ENCODE measurements at places on chromosomes 7 and 10.

- no peak for DNase-seq
Measured at GRCh38 chr7:50068026-50068425, 25.0 kb downstream of the ZPBP start.

DNA sequence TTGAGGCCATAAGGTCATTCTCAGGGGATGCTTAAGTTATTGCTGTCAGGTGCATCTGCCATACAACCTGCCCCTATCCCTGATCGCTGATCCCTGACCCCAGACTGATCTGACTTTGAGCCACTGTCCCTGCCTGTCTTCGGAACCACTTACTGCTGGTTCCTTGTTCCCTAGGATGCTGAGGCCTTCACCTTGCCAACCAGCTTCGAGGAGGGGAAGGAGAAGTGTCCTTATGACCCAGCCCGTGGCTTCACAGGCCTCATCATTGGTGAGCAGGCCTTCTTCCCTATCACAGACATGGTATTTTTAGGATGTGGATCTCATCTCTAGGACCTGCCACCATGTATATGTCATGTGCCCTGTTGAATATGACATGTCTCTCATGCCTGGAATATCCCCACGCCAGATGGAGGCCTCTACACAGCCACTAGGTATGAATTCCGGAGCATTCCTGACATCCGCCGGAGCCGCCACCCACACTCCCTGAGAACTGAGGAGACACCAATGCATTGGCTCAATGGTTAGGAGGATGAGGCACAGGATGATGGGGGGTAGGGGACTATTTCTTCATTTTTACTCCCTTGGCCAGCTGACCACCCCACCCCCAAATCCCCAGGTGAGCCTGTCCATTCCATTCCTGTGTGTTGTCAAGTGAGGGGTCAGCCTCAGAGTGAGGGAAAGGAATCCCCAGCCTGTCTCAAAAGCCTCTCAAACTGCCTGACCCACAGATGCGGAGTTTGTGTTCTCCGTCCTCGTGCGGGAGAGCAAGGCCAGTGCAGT lies 9.0 kb downstream of the MRPL43 start:
- DNase-seq: no peak

DNA sequence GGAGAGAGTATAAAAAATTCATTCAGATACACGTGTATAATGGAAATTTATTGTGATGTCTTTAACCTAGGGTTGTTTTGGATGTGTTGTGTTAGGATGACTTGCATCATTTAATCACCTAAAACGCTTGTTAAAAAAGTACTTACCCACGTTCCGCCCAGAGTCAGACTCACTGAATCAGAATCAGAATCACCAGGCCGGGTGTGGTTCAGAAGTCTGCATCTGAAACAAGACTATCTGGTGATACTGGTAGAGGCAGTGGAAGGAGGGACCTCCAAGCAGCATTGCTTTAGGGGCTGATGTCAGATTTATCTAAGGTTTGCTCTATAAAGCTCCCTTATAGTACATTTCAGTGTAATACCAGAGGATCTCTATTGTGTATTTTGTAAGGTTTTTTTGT lies 20.5 kb upstream of the PLXDC2 start:
- DNase-seq: no peak

DNA sequence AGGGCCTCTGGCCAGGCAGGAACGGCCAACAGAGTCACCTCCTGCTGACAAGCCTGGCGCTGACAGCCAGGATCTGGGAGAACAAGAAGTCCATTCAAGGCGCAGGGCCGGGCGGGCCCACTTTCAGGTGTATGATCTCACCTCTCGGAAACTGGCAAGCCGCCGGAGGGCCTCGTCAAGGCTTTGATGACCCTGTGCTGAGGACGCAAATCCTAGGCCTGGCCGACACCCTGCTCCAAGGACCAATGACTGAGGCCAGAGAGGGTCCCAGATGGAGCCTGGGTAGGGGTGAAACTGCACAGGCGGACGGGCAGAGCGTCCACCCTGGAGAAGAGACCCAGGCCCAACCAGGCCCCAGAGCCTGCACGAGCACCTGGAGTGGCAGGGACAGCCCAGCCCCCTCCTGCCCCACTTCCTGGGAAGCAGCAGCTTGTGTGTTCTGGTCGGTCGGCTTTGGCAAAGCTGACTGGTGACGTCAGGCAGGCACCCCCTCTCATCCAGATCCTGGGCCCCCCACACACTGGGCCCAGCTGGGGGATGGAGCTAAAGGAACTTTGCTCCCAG lies 30.6 kb downstream of the MYL10 start:
- no peak for DNase-seq

- DNase-seq: no peak
Measured at GRCh38 chr7:156027821-156028220, 215.6 kb upstream of the SHH start.

GRCh38 chr10:72754275-72755032 lies 62.5 kb downstream of the MCU start:
- no peak for DNase-seq

GRCh38 chr10:62446627-62447026 lies 72.5 kb downstream of the ZNF365 start:
- no peak for DNase-seq

- DNase-seq: no peak
Measured at GRCh38 chr10:23918839-23919238, 290.1 kb upstream of the KIAA1217 start.

GRCh38 chr7:114309729-114310128 lies 104.9 kb upstream of the FOXP2 start:
- DNase-seq: no peak

DNA sequence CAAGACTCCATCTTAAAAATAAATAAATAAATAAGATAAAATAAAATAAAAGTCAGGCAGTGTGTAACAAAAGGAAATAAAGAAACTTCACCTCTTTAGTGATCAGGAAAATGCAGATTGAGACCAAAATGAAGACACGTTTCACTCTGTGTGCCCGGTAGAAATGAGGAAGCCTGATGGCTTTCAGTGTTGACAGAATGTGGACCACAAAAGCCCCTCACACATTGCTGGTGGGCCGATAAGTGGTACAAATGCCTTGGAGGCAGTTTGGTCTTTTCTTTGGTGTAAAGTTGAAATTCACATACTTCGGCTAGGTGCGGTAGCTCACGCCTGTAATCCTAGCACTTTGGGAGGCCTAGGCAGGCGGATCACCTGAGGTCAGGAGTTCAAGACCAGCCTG lies 44.5 kb upstream of the PFKFB3 start:
- no peak for DNase-seq

DNA sequence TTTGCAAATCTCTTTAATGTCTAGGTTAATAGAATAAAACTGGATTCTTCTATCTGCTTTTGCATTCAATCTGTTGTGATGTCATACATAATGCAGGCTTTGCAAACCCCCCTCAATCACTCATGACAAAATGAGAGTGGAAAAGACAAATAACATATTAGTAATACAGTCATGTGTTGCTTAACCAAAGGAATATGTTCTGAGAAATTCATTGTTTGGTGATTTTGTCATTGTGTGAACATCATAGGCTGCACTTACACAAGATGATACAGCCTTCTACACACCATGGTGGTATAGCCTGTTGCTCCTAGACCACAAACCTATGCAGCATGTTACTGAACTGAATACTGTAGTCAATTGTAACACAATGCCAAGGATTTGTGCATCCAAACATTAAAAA lies 87.3 kb upstream of the SEC61G start:
- DNase-seq: no peak

GRCh38 chr7:100803398-100804161 lies 23.7 kb downstream of the EPHB4 start:
- no peak for DNase-seq

GRCh38 chr7:7817748-7818147 lies 99.3 kb upstream of the RPA3 start:
- DNase-seq: no peak

DNA sequence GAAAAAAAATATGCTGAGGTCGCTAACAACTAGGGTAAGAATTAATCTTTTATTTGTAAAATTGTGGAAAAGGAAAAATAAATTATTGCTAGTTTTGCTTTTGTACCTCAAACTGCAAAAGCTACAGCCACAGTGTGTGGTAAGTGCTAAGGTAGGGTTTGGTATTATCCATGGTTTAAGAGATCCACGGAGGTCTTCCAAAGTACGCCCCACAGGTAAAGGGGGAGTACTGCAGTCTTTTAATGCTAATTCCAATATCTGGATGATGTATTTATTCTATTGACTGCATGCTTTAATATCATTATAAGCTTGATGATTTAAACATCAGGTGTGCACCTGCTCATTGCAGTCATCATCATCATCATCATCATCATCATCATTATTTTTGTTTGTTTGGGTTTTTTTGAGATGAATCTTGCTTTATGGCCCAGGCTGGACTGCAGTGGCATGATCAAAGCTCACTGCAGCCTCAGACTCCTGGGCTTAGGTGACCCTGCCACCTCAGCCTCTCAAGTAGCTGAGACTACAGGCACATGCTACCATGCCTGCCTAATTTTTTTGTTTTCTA lies 38.4 kb upstream of the BMS1 start:
- no peak for DNase-seq

GRCh38 chr7:43141091-43141490 lies 28.6 kb downstream of the HECW1 start:
- no peak for DNase-seq

DNA sequence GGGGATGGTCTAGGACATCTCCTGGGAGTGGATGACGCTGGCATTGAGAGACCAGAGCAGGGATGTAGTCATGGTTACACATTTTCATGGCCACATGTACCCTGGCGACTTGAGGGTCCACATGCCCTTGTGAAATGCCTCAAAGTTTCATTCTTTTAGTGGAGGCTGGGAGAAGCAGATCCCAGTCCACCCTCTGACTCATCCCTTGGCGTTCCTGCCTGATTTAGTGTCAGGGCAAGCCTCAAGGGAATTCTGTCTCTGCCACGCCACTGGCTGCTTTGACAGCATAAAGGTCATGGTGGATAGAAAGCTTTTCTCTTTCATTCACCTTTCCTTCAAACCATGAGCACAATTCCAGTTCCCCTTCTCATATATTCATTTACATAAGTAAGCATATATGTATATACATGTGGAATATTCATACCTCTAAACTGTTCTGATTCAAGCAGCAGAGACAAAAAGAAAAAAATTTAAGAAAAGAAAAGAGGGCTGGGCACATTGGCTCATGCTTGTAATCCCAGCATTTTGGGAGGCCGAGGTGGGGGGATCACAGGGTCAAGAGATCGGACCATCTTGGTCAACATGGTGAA lies 21.8 kb upstream of the KIF5B start:
- no peak for DNase-seq

- no peak for DNase-seq
Measured at GRCh38 chr7:151307536-151307935, 34.1 kb upstream of the NUB1 start.

- no peak for DNase-seq
Measured at GRCh38 chr7:20545016-20545415, 70.5 kb upstream of the ABCB5 start.

GRCh38 chr7:135645296-135645904 lies 16.9 kb upstream of the STMP1 start:
- no peak for DNase-seq

GRCh38 chr10:47255033-47255813 lies 44.8 kb upstream of the GDF10 start:
- DNase-seq: no peak

DNA sequence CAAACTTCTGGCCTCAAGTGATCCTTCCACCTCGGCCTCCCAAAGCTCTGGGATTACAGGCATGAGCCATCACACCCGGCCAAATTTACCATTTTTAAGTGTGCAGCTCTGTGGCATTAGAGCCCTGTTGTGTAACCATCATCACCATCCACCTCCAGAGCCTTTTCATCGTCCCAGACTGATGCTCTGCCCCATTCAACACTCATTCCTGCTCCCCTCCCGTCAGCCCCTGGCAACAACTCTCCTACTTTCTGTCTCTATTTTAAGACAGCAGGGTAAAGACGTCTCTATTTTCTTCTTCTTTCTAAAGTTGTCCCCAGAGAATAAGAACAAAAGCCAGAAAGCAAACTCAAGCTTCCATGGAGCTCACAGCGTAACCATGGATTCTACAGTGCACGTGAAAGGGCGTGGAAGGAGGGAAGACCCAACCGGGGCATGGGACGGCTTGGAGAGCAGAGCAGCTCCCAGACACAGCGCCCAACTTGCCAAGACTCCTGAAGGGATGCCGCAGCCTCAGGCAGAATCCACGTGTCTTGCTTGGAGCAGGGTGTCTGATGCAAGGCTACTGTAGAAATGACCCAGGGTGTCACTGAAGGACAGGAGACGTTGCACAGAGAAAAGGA lies 42.7 kb upstream of the PITRM1 start:
- no peak for DNase-seq

- DNase-seq: no peak
Measured at GRCh38 chr10:3747984-3748383, 37.0 kb downstream of the KLF6 start.

DNA sequence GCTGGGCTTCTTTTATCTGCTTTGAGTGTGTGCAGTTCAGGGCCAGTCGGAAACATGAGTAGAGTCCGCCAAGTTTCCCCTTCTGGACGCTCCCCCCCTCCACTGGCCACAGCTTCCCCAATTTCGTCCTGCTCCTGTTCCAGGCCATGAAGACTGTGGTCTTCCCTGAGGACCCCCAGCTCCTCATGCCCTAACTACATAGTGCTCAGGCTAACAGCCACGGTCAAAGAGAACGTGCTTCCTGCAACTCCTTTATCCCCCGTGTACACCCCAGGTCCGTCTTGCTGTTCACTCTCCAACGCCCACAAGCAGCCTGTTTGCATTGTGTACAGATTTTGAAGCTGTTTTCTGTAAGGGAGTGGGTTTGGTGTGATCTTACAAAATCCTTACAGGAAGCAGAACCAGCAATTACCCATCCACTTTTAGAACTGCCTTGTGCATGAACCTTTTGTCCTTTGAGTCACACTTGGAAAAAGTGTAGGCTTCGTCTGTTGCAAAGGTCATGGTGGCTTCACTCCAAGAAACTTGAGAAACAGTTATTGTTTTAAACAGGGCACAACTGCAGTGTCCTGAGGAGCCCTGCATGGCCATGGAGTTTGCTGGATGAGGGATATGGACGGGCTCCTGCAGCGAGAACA lies 77.0 kb upstream of the FAM20C start:
- no peak for DNase-seq

GRCh38 chr10:77746047-77746707 lies 108.6 kb upstream of the KCNMA1 start:
- DNase-seq: no peak

DNA sequence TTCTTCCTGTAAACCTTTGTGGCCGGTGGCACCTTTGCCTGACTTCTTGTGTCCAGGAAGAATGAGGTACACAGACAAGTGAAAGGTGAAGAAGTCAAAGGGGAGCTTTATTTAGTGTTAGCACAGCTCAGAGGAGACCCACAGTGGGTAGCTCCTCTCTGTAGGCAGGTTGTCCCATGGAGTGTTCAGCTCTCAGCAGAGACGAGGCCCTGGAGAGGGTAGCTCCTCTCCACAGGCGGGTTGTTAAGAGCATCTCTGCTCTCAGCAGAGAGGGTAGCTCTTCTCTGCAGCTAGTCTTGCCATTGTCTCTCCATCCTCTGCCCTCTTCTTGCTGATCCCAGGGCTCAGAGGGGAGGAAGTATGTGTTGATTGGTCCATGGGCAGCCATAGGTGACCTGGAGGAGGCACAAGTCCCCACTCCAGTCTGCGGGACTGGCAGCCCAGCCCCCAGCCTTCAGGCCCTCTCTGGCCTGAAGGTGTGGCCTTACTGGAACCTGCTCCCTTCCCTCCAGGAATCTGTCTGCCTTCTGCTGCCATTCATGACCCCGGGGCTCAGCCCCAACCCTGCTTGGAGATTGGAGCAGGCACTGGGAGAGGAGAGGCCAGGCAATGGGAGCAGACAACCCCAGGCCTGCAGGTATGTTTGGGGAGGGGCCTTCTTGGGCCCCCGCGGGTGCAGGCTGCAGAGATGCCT lies 24.5 kb downstream of the HHEX start:
- no peak for DNase-seq

Measured in activated T-helper 9 cell treated with anti-CD3 and anti-CD28 coated beads, Interleukin-2, amount 50 U/mL, for 16 hours (primary cell).